ENCODE measurements at places on chromosomes 12 and 14.

- DNase-seq = no peak
Observed at GRCh38 chr12:27571463-27571862, 47.5 kb downstream of the PPFIBP1 start.

DNA sequence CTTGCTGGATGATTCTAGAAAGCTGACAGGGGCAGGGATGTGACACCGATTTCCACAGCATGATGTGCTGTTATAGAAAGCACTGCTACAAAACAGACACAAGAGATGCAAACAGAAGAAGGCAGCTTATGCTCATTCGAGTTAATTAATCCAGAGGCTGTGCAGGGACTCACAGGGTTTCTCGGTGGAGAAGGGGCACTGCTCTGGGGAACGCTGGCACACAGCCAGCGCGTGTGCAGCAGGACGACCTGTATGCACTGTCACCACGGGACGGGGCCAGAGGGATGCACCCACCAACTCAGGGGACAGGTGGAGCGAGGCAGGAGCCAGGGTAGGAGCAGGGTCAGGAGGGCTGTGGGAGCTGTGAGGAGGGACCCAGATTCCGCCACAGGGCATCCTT is 143.5 kb downstream of the RIMBP2 start:
- no peak for DNase-seq

GRCh38 chr14:93049315-93049714 is 66.4 kb downstream of the ITPK1 start:
- no peak for DNase-seq

DNA sequence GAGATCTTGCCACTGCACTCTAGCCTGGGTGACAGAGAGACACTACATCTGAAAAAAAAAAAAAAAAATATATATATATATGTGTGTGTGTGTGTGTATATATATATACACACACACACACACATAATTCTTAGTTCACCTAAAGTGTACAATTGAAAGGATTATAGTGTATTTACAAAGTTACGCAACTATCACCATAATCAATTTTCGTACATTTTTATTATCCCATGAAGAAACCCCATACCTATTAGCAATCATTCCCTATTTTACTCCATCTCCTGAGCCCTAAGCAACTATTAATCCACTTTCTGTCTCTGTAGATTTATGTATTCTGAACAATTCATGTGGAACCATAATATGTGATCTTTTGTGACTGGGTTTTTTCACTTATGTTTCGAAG is 4.4 kb downstream of the SRP54 start:
- DNase-seq = no peak

DNA sequence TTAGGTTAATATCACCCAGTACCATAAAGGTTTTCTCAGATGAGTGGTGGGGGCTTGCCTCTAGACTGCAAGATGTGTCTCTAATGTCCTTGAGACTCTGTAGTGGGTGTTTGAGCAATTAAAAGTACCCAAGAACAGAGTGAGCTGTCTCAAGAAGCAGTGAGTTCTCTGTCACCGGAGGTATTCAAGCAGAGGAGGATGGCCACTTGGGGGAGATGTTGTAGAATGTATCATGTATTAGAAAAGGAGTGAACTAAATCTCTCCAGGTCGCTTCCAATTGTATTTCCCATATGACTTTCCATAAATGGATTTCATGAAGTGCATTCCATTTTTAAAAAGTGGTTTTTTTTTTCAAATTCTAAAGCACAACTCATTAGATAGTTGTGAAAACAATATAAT is 35.0 kb downstream of the SLC17A8 start:
- DNase-seq = no peak

DNA sequence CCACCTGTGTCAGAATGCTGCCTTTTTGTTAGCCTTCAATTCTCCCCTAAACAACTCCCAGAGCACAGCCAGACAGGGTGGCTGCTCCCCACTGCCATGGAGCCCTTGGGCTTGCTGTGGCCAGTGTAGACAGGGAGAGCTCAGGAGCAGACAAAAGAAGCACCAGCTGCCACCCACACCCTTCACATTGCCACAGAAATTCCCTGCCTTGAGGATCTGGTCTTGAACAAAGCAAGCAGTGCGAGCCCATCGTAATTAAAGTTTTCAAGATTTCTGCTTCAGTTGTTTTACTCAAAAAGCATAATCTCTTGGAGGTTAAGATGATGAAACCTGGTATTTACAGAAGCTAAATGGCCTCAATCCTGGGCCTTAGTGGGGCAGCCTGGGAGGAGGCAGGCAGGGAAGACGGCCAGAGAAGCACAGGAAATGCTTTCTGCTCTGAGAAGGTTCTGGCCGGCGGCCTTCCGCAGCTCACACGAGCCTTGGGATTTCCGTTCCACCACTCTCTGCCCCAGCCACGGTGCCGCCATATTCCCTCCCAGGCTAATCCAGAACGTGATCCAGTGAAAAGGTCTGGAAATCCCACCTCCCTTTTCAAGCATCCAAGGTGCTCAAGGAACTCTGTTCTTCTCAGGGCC is 535.2 kb downstream of the BCL11B start:
- no peak for DNase-seq

DNA sequence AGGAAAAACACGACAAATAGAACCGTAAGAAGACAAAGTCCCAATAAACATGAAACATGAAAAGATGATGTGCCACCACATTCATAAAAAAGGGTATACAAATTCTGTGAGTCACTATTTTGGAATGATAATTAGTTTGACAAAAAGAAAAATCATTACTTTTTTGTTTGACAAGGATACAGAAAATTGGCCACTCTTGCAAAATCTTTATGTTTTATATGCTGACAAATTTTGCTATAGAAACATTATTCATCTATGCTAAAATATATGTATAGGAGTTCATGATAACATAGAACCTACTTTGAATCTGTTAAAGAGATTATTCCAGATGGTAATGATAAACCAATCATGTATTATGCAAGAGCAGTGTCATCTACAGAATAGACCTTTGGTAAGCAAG is 1201.0 kb downstream of the FSCB start:
- no peak for DNase-seq

- DNase-seq = no peak
Observed at GRCh38 chr12:93144109-93144508, 215.0 kb upstream of the EEA1 start.

DNA sequence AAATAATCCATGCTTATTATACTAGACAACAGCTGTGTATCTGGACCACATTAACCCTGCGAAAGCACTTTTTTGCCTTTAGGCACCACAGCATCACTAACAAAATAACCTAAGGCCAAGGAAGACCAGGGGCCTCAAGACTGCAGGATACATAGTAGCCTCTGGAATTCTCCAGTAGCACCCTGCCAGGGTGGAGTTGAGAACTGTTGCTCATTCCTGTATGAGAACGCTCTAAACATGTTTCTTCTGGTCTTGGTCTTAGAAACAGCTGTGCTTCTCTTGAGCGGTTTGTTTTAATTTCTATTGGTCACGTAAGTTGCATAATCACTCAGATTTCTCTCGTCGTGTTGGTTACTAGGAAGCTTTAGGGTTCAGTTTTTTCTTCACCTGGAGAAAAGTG is 7.9 kb downstream of the B4GALNT3 start:
- DNase-seq = no peak

- DNase-seq = no peak
Observed at GRCh38 chr12:14775636-14775980, 27.7 kb downstream of the WBP11 start.

DNA sequence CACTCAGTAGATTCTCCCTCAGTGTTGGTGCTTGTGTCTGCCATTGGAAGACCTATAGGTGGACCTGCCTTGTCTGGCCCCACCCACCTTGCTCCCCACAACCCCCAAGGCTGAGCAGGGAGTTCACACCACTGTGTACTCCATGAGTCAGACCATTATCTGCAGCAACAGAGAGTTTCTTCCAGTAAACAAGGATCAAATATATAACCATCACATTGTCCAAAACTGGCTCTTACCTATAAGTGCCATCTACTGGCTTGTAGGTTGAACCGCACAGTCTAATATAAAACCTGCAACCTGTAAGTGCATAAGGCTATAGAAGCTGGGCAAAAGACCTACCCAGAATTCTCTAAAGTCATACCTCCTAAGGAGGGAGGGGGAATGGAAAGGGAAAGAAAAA is 7.9 kb downstream of the TAS2R13 start:
- no peak for DNase-seq

- no peak for DNase-seq
Observed at GRCh38 chr12:75819512-75819911, 212.1 kb downstream of the PHLDA1 start.

DNA sequence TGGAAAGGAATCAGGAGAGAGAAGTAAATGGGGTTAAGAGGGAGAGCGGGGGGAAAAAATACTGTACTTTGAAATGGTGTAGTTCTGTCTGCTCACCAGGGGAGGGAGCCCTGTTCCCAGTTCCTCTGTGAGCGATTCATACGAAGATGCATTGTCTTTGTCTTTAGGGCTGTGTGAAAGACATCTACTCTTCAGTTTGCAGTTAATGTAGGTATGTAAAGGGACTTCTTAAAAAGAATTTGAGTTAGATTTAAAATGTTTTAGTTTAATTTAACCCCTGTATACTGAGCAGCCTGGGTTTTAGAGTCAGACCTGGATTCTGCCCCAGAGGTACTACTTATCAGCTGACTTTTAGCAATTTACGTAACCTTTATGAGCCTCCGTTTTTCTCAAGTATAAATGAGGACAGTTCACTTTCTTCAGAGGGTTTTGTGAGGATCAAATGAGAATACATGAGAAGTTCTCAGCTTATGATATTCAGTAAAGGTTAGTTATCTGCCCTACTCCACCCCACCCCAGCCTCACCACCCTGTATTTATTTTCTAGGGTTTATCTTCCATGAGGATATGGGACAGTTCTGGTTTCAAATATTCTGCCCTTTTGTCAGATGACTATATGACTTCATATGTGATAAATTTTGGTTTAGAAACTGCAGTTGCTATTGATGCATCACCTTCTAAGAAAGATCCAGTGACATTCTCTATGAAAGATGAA is 82.5 kb upstream of the EVL start:
- DNase-seq = peak; percentile 48

DNA sequence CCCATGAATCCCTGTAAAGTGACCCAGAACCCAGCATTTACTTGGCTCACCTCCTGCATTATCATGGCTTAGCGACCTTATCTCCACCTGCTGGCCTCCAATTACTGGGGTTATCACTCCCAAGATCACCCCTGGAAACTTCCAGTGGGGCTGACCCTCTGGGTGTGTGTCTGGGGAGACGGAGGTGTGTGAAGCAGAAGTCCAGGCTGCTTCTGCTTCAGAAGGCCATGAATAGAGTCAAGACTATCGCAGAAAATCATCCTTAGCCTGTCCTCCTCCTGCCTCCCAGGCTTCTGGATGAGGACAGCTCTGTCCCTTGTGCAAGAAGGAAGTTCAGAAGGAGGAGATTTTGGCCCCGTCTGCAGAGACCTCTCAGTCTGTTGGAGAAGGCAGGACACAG is 408 bp upstream of the KRT72 start:
- peak; percentile 20 for DNase-seq

DNA sequence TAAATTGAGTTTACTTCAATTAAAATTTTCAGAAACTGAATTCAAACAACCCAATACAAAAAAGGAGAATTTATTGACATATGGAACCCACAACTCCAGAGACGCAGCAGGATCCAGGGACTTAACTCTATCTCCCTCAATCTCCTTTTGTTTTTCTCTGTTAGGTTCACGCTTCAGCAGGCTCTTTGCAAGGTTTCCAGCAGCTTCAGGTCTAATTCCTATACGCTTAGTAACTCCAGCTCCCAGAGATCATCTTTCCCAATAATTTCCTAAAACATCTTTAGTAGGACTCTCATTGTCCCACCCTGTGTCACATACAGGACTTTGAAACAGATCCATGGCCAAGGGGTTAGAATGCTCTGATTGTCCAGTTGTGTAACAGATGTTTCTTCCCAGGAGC is 175.2 kb downstream of the RMST start:
- no peak for DNase-seq

DNA sequence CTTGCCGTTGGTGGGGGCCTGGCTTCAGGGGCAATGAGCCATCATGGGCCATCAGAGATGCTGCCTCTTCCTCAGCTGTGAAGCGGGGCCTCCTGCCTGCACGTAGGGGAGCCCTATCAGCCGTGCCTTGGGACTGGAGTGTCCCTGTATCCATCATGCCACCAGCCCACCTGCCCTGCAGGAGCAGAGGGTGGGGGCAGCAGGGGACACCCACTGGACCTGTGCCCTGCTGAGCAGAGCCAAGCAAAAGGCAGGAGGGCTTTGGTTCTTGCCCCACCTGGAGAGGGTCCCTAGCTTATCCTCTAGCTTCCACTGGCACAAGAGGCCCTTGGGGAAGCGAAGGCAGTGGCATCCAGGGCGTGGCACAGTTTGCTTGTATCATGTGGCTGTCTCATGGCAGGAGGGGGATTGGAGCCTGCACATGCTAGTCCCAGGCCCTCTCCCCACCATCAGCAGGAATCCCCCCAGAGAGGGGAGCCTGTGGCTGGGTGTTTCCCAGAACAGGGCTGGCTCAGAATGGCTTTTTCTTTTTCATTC is 10.1 kb downstream of the ADSS1 start:
- no peak for DNase-seq

DNA sequence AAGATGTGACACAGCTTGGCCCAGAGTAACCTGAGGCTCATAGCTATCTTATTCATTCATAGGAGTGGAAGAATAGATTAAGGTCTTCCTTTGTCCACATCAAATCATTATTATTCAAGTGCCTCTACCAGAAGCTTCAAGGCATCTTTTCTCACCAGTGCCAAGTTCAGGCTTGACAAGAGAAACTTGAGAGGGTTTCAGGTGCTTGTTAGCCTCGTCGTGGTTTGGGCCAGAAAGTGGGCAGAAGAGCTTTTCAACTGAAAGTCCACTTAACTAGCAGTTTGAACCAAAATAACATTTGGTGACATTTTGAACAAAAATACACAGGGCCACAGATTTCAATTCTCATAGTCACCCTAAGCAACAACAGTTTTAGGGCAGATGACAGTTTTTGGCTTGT is 1184.2 kb downstream of the FLRT2 start:
- DNase-seq = no peak

DNA sequence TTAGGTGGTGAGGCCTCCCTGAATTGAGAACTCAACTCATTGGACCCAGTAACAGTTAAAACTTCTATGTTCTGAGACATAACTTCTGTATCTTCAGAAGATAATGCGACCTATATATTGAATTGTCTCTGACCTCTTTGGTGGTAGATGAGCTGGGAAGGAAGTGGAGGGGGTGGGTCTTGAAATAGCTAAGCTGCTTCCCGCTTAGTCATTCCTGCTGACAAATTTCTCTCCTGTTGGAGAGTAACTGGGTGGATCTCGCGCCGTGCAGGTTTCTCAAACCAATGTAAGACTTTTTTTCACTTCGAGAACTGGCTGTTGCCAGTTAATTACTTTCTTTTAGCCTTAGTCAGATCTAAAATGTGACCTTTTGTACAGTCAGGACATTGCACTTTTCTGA is 100.8 kb downstream of the PPHLN1 start:
- DNase-seq = peak; percentile 55

DNA sequence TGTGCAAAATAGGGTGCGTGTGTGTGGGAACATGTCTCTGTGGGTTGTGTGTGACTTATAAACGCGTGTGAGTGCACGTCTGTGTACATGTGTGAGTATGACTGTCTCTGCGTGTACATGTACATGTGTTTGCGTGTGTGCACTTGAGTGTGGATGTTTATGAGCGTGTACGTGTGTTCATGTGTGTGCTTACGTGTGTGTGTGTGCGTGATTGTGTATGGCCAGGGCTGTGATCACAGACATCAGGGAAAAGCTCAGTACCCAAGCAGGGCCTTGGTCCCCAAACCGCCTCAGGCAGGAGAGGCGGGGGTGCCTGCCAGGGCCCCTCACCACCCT is 326.3 kb upstream of the DIO3 start:
- DNase-seq = no peak

GRCh38 chr12:105740369-105740768 is 398.4 kb downstream of the NUAK1 start:
- no peak for DNase-seq

- DNase-seq = peak; percentile 98
Observed at GRCh38 chr12:54259194-54260011, 20.5 kb downstream of the CBX5 start.

- DNase-seq = no peak
Observed at GRCh38 chr12:94498698-94499097, 39.0 kb upstream of the CEP83 start.
